Hematopoietic multipotent progenitor cell treated with erythropoietin and hydrocortisone succinate and interleukin-3 and kit ligand, for 6 days (in vitro differentiated cells): ENCODE measurements at places on chromosomes 4 and X.

GRCh38 chr4:118076958-118077766 lies 42.9 kb downstream of the NDST3 start:
- DNase-seq, result peak; percentile 72

DNA sequence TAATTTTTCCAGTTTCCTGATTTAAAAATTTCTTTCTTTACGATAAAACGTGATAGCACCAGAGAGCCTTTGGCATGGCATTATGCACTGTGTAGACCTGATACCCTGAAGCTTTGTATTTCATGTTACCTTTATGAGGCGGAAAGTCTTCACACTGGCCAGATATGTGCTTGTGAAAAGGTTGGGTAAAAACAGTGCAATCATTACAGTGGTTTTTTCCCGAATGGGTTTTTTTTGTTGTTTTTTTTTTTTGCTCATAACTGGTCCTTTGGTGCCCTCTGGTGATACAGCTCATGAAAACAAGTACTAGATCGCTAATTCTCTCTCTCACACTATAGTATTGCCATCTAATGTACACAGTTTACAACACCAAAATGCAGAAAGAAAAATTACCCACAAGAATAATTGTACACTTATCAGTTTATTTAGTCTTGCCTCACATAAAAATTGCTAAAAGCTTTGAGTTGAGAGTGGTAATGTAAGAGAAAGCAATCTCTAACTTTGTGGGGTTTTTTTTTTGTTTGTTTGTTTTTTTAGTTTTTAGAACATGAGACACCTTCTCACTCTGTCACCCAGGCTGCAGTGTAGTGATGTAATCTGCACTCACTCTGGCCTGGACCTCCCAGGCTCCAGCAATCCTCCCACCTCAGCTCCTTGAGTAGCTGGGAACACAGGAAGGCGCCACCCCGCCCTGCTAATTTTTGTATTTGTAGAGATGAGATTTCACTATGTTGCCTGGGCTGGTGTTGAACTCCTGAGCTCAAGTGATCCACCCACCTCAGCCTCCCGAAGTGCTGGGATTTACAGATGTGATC lies 21.3 kb downstream of the SPCS3 start:
- DNase-seq, result peak; percentile 78

GRCh38 chr4:119835613-119835910 lies 207.0 kb upstream of the PDE5A start:
- DNase-seq, result no peak

GRCh38 chr4:41471126-41472071 lies 66.6 kb upstream of the LIMCH1 start:
- no peak for DNase-seq

GRCh38 chr4:46393606-46394005 lies 3.7 kb upstream of the GABRA2 start:
- DNase-seq, result no peak
